Adipocyte (in vitro differentiated cells): ENCODE measurements at places on chromosomes 6 and 20.

DNA sequence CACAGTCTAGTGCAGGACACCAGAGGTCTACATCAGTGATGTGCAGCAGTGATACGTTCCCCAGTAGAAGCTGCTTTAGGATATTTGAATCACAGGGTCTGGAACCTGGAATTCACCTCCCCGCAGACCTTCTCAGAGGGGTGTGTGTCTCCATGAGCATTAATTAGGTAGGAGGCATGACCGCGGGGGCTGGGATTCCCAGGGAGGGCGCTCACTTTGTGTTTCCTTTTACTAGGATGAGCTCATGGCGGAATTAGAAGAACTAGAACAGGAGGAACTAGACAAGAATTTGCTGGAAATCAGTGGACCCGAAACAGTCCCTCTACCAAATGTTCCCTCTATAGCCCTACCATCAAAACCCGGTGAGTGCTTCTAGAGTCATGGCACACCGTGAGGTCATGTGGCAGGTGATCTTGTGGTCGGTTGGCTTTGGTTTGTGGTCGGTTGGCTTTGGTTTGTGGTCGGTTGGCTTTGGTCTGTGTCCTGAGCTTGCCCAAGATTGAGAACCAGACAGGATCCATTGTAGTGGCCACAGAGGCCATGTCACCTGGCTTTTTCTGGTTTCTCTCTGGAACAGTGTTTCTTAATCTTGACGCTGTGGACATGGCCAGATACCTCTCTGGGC is 40.8 kb downstream of the CHMP4B start:
- DNase-seq: no peak

- DNase-seq: no peak
Observed at GRCh38 chr20:49799698-49800097, 12.9 kb upstream of the SLC9A8 start.

- no peak for DNase-seq
Observed at GRCh38 chr6:139649732-139650131, 275.3 kb upstream of the CITED2 start.

DNA sequence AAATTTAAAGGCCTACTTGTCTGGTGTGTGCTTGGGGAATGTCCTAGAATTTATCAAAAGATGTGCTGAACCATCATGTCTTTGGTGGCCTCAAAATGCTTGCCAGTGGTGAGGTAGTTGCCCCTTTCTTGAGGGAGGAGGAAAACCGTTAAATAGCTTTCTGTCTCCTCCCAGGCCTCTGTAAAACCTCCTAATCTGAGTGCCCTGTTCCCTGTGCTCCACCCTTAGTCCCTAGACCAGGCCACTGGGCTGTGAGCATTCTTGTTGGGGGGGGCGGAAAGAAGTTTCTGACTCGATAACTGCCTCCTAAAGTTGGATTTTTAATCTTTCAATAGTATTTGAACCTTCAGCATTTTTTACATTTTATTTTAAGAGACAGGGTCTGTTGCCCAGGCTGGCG is 23.1 kb downstream of the JARID2 start:
- DNase-seq: no peak

- peak; percentile 21 for DNase-seq
Observed at GRCh38 chr20:47118641-47119040, 224.0 kb downstream of the EYA2 start.

DNA sequence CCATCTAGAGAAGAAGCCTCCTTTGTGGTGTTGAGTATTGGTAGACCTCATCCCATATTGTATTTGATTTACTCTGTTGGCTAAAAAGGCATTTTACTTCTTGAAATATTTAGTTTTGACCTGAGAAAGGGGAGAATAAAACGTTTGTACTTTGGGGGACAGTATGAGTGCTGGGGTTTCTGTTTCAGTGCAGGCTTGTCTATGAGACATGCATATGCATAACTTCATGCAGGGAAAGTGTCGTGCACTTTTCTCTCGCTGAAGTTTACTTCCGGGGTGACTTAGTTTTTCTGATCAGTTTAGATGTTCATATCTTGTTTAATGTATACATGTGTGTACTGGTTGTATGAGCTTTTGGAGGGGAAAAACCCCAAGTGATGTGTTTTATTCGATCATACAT is 59.5 kb downstream of the UTRN start:
- DNase-seq: no peak

GRCh38 chr6:159462431-159462830 is 230.6 kb downstream of the SOD2 start:
- no peak for DNase-seq

- peak; percentile 18 for DNase-seq
Observed at GRCh38 chr6:149895833-149896271, 2.1 kb downstream of the RAET1E start.

DNA sequence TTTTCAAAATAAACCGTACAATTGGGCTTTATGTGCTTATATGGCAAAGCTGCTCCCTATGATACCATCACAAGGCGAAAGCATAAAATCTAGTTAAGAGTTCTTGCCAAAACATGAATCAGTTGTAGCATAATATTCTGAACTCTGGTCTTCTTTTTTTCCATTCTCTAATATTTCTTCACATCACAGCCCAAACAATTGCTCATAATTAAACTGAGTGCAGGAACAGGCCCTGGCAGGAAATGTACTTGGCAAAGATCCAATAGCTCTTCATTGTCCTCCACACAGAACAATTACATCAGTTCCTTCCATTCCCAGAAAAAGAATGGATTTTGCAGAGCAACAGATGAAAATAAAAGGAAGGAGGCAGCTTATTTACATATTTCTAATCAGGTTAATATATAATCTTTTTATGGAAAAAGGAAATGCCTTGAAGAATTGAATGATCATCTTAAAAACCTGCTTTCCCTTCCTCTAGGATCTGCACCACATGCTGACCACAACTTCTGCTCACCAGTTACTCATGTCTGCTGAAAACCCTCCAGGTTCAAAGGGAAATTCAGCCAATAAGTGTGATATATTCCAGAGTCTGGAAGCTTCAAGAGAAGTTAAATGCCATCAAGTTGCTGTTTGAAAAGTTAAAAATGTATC is 123.3 kb upstream of the COL21A1 start:
- DNase-seq: peak; percentile 87

DNA sequence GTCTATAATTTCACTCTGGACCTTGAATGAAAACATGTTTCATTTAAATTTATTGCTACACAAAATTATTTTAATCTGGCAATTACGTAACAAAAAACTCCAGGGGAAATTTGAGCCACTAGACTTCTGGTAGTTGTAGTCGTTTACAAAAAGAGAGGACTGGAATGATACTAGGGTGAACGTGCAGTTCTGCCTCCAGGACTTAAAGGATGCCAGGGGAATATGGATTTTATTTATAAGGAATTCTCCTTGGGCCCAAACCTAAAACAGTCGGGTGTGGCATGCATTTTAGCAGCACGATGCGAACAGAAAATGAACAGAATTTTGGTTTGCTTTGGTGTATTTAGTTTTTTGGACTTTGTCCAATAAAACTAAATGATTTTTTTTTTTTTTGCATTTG is 76.9 kb downstream of the PRL start:
- peak; percentile 78 for DNase-seq

DNA sequence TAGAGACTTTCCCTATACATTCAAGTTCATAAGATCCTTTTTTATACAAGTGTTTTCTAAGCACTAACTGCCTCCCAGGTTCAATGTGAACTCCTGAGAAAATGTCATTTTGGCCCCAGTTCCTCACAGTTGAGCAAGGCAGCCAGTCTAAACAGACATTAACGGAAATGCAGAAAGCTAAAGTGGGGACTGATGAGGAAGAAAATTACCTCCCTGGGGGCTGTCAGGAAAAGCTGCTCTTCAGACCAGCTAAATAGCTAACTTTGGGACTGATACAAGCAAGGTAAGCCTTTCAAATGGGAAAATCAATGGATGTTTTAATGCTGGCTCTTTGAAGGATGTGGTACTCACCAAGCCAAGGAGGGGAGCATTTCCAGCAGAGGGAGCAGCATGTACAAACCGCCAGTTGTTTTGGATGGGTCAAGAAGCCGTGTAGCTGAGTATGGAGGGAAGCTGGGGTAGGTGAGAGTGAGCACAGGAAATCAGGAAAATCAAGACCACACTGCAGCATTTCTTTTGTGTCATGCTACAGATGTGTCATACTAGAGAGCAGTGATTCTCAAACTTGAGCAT is 180.8 kb upstream of the CHD6 start:
- no peak for DNase-seq

- DNase-seq: no peak
Observed at GRCh38 chr6:93105017-93105416, 314.3 kb downstream of the EPHA7 start.

DNA sequence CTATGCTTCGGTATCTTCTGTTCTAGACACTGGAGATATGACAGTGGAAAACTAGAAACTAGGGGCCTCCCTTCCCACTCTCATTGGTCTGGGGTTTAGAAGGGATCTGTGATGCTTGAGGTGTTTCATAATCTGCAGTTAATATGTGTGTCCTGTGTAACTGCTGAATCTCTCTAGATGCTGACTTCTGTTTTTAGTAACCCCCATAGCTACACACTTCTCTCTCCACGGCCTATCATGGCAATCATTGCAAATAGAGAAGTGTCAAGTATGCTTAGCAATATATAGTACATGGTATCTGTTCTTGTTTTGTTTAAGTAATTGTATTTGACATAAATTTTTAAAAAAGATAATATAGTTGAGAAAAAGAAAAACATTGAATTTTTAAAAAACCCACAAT is 394.6 kb upstream of the MMS22L start:
- DNase-seq: no peak

- no peak for DNase-seq
Observed at GRCh38 chr6:33019372-33019771, 10.0 kb upstream of the HLA-DOA start.

DNA sequence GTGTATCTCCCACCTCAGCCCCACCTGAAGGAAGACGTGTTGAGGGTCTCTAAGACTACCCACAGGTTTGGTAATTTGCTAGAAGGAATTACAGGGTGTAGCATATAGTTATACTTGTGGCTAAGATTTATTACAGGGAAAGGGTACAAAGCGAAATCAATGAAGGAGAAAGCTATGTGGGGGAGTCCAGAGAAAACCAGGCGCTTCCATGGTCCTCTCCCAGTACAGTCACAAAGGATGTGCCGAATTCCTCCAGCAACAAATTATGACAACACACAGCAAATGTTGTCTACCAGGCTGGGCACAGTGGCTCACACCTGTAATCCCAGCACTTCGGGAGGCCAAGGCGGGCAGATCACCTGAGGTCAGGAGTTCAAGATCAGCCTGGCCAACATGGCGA is 64.1 kb upstream of the TGM3 start:
- DNase-seq: no peak
